Glutamatergic neuron (in vitro differentiated cells): ENCODE measurements at places on chromosomes 1 and 21.

GRCh38 chr1:98516306-98516705, 145.2 kb upstream of the SNX7 start:
- DNase-seq, result no peak

GRCh38 chr1:3898994-3899753, 898 bp downstream of the C1orf174 start:
- no peak for DNase-seq

GRCh38 chr1:111904478-111905218, 84.8 kb downstream of the KCND3 start:
- peak; percentile 69 for DNase-seq

GRCh38 chr1:205434738-205435137, 12.9 kb upstream of the LEMD1 start:
- DNase-seq, result no peak

DNA sequence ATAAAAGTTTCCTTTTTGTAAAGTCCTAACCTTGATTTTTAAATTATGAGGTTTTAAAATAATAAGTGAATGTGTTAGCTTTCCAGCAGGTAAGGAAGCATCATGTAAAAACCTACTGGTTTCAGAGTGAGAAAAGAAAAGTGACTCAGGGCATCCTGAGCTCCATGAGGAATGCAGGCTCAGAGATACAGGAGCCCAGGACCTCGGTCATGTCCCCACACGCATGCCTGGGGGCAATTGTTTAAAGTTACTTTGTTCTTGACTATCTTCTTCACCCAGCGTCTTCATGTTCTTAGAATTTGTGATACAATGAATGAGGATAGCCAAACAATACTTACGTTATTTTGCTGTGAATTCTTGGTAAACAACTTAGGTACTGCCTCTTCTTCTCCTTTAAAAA, 117.4 kb upstream of the PLPPR5 start:
- DNase-seq, result no peak

DNA sequence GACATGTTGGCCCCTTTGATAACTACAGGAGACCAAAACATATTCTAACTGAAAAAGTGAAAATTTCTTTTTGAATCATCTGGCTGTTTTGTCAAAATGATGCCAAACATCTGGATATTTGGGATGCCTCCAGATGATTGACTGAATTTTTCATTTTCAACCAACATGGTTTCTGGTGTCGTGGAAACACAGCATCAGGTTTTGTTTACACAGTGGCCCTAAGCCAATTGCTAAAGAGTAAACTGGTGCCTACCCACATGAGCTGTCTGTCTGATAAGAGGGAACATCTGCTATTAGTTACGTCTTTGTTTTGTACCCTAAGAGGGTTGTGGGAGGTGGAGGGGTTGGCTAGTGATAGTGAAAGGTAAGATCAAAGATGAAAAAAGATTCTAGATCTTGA, 204.8 kb downstream of the KCNK2 start:
- DNase-seq, result no peak

DNA sequence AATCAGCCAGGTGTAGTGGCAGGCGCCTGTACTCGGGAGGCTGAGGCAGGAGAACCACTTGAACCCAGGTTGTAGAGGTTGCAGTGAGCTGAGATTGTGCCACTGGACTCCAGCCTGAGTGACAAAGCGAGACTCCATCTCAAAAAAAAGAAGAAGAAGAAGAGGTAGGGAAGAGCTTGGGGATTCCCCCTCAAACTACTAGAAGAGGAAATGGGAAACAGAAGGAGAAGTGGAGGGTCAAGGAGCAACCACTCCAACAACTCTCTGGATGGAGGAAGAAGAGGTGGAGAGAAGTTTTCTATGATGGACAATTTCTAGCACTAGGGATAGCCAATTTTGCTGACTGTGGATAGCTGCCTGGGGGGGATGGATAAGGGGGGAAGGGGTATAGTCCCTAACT, 14.9 kb upstream of the SLAMF9 start:
- no peak for DNase-seq

GRCh38 chr1:5955479-5955977, 36.7 kb downstream of the NPHP4 start:
- DNase-seq, result no peak

DNA sequence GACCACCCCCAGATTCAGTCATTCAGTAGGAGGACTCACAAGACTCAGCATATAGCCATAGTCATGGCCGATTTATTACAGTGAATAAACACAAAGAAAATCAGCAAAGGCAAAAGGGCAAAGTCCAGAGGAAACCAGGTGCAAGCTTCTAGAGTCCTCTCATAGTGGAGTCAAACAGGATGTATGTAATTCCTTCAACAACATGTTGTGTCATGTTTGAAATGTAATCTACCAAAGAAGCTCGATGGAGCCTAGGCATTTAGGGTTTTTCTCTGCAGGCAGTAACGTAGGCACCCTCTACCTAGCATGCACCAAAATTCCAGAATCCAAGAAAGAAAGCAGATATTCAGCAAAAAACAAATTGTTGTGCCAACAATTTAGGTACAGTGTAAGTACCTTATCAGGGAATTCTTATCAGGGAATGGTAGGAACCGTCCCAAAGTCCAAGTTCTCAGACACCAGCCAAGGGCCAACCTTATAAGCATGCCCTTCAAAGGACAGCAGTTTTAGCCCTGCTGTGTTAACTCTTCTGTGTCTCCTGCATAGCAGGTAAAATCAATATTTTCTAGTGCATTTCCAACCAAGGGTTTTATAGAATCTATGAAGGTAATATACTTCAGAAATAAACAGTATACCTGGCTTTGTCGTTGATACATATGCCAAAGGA, 16.1 kb upstream of the SLAMF6 start:
- DNase-seq, result no peak

DNA sequence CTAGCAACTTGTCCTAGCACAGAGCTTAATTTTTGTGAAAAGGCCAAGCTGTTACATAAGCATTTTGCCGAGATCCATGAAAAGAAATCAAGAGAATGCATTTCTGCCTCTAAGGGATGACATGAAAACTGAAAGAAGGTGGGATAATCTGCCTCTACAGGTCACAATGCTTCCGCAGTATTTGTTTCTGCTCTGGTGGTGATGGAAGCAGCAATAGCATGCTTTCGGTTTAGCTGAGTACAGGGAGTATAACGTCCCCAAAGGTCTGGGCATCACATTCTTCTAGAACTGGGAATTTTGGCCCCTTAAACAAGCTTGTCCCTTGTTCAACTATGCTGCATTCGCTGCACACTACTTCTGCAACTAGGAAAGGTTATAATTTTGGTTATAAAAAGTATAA, 14.4 kb upstream of the MAGI3 start:
- no peak for DNase-seq

DNA sequence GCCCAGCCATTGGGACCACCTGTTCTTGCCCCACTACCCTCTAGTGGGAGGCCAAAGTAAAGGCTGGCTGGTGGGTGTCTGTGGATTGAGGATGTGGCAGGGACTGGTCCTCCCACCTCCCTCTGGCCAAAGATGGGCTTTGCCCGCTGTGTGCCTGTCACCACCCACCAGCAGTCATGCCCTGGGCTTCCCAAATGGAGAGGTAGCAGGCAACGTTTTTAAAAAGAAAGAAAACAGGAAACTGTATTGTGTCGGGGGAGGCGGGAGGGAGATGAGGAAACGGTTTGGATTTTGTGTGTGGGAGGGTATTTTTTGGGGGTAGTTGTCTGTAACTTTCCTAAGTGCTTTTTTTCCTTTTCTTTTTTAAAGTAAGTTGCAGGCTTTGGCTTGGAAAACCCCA, 30.1 kb downstream of the SZRD1 start:
- DNase-seq, result no peak

DNA sequence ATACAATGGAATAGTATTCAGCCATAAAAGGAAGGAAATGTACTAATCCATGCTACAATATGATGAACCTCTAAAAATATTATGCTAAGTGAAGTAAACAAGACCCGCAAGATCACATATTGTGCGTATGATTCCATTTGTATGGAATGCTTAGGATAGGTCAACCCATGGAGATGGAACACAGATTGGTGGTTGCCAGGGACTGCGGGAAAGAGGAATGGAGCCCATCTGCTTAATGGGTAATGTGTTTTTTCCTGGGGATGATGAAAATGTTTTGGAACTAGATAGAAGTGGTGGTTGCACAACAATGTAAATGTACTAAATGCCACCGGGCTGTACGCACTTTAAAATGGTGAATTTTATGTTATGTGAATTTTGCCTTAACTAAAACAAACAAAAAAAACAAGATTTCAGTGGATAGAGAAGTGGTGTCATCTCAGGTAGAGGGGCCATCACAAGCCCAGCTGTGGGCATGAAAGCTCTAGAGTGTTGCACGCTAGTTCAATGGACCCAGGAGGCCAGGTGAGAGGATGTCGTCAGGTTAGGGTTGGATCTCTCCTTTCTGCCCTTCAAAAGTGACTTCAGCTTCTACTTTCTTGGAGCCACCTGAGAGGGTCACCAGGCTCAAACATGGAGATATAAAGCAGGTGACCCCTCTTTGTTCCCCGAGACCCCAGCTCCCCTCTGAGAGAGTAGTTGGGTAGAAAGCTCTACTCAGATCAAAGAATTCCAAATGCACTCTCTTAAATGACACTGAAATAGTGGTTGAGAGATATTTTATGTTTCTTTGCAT, 2.5 kb downstream of the C1orf115 start:
- no peak for DNase-seq

DNA sequence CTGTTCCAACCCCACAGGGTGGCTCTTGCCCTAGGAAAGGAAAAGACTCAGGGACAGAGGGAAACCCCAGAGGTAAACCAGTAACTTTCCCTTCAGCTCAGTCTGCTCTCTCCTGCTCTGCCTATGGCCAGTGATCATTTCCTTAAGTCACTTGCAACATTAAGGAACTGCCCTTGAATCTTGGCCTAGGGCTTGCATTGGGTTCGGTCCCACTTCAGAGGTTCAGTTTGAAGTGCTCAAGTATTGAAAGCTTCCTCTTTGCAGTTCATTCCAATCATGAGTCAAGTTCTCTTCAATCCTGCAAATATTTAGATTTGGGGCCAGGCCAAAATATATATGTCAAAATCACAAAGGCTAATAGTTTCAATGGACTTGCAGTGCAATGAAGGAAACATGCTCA, 97.7 kb upstream of the IRF2BP2 start:
- DNase-seq, result no peak

- DNase-seq, result peak; percentile 83
These were observed 552 bp downstream of the PLD5 start for GRCh38 chr1:242523719-242524570.

DNA sequence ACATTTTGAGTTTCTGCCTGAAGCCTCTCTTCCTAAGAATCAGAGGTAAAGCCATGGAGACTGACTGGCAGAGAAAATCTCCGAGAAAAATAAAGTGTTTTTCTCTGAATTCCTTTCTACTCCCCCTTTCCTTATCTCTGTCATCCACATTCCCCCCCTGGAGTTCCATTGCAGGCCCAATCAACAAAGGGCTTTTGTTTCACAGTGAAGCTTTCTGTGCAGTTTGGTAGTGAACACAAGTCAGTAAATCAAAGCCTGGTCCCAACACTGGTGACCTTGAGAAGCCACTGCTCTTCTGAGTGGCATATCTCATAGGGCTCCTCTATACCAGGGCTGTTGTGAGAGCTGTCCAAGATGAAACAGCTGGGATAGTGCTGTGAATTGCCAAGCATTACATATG, 228.4 kb downstream of the SEC16B start:
- no peak for DNase-seq

DNA sequence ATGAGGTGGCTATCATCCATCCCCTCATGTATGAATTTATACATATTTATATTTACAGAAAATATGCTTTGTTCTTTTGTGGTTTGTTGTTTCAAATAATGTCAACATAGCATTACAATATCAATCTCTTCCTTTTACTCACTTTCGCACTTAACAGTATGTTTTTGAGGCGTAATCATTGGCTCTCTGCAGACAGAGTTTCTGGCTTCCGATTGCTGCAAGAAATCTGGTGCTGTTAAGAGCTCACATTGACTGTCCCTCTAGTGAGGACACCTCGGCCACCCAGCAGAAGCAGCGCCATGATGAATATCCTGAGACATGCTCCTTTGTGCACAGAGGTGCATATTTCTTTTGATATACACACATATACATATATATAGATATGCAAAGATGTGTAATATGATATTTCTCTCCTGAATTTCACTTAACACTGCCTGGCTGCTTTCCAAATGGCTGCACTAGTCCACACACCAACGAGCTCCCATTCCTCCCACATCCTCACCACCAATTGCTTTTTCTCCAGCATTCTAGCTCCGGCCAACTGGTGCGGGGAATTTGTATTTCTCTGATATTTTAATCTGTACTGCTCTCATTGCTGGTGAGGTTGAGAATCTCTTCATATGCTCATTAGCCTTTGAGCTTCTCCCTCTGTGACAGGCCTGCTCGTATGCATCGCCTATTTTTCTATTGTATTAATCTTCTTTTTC, 248.4 kb downstream of the SIPA1L2 start:
- no peak for DNase-seq

DNA sequence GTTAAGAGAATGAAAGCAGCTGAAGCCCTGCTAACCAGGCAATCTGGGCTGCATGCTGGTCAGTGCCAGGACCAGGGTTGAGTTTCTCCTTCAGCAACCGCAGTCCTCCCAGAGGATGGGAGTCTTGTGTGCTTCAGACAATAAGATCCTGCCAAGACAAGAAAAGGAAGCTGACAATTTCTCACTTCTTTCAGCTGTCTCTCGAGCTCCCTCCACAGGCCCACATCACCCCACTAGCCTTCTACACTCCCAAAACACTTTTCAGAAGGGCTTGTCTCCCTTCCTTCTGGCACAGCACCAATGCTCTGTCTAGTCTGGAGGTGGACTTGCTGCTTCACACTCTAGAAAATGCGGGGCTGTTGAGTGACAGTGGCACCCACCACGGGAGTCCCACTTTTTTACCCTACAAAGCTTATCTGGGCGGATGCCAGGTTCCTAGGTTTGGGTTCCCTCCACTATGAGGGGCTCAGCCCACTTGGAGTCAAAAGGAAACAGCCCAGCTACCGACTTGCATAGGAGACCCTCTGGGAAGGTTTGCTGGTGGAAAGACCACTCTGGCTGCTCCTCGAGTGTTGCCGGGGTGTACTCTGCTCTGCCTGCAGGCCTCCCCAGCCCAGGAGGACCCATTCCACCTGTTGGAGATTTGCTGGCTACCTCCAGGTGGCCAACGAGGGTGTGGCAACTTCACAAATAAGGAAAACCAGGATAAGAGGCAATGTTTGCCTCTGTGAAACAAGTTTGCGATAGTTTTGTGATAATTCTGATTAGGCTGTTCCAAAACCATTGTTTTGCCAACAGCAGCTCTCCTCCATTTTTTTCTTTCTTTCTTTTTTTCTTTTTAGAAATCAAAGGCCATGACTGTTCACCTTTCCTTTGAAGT, 68.9 kb downstream of the TENT5C start:
- DNase-seq, result no peak

DNA sequence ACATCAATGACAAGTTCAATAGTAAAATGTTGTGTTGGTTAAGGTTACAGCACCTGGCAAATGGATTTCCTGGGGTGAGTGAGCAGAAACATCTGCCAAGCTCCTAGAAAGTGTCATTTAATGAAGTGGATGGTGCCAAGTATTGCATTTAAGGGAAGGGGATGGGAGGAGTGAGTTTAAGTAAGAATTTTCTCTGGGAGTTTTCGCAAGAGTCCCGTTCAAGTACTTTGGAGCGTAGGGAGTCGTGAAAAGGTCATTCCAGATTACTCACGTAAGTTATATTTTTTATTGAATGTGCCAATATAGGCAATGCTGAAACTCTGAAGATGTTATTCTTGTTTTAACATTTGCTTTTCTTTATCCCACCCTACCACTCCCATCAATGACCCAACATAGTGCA, 117.4 kb upstream of the RAB3GAP2 start:
- no peak for DNase-seq
